ENCODE measurements at places on chromosomes 13 and 19. TPM values are rescaled to one million over a fixed set of nuclear protein-coding genes. Genes with fewer than 3 reads are reported as not detected.

- no peak overlapping the region for H3K4me3 ChIP-seq
- no peak overlapping the region for H3K27ac ChIP-seq
- H3K4me1 ChIP-seq: peaks cover 15% of the 10 kb centered on the region
- H3K36me3 ChIP-seq: peaks cover 2% of the 10 kb centered on the region
- no peaks in the 10 kb centered on the region for H3K27me3 ChIP-seq
Measured at GRCh38 chr19:2771786-2772674, 11.0 kb downstream of the SGTA start.

DNA sequence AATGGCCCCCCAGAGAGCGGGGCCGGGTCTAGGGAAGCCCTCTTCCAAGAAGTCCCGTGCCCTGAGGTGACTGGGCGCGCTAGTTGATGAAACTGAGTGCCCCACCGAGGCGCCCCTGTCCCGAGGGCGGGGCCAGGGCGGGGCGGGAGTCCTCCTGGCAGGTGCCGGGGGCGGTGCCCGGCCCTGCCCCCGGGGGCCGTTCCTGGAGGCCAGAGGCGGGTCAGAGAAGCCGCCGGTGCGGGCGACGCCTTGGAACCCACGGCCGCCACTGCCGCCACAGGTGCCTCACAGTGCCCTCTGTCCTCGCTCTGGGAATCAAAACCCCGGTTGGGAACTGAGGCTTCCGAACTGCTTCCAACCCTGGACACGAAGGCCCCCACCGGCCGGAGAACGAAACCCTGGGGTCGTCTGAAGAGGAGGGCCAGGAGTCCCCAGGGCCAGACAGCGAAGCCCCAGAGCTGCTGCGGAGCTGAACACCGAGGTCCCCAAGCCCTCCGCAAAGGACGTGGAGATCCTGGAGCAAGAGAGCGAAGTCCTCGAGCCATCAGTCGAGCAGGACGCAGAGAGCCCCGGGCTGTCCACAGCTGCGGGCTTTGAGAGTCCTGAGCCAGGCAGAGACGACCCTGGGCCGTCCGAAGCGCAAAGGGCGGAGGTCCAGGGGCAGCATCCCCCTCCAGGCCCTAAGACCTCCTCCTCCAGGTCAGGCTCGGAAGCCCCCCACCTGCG, at the start of gene MISP3:
MISP3 (plus strand) TSS at position 252 of the 726 bp plus-strand sequence. CDS start 524 bp downstream, outside the sequence.
- peaks cover 14% of the 10 kb centered on the region for H3K4me1 ChIP-seq
- peak within 1 kb of the TSS; percentile 96 for H3K4me3 ChIP-seq
- peak; percentile 70 for DNase-seq
- peak within 1 kb of the TSS; percentile 81 for H3K27ac ChIP-seq
- H3K36me3 ChIP-seq: no peaks in the 10 kb centered on the region

KLK1 gene
- total RNA-seq: 2.7 TPM

UNC13A gene
- total RNA-seq: 0.06 TPM

GRCh38 chr13:94712812-94713560, 641 bp upstream of the SOX21 start:
- peaks cover 82% of the 10 kb centered on the region for H3K27me3 ChIP-seq
- no peak overlapping the region for H3K27ac ChIP-seq
- DNase-seq: peak; percentile 45
- no peak overlapping the region for H3K4me3 ChIP-seq
- peaks cover 10% of the 10 kb centered on the region for H3K4me1 ChIP-seq

RASIP1 gene
- total RNA-seq: not detected

HPN gene
- total RNA-seq: 0.20 TPM

DNA sequence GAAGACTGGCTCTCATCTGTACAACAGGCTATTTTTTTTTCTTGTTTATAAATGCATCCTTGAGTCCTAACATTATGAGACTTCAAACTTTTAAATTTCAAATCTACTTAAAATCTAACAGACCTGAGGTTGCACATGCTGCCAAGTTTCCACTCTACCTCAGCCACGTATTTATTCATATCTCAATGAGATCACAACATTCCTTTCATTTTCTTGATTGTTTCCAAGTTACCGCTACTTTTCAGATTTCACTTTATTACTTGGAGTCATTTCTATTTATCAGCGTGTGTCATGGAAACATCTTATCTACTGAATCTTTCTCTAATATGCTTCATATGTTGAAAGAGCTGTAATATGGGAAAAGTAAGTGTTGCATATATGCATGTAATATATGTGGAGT, 1257.5 kb upstream of the ATXN8OS start:
- H3K4me1 ChIP-seq: no peaks in the 10 kb centered on the region
- DNase-seq: no peak
- no peaks in the 10 kb centered on the region for H3K36me3 ChIP-seq
- no peak overlapping the region for H3K27ac ChIP-seq

OR7C1 gene
- total RNA-seq: not detected

GRCh38 chr13:112821340-112822055, 131.7 kb downstream of the ATP11A start:
- peaks cover 20% of the 10 kb centered on the region for H3K36me3 ChIP-seq
- H3K4me3 ChIP-seq: no peak overlapping the region
- H3K4me1 ChIP-seq: peaks cover 2% of the 10 kb centered on the region
- H3K27ac ChIP-seq: no peak overlapping the region
- H3K27me3 ChIP-seq: no peaks in the 10 kb centered on the region

FDX2 gene
- total RNA-seq: 9.4 TPM

- no peak overlapping the region for H3K27ac ChIP-seq
- no peaks in the 10 kb centered on the region for H3K4me1 ChIP-seq
- no peak overlapping the region for H3K4me3 ChIP-seq
- no peaks in the 10 kb centered on the region for H3K36me3 ChIP-seq
Measured at GRCh38 chr13:102203718-102204117, 198.1 kb downstream of the FGF14 start.

DNA sequence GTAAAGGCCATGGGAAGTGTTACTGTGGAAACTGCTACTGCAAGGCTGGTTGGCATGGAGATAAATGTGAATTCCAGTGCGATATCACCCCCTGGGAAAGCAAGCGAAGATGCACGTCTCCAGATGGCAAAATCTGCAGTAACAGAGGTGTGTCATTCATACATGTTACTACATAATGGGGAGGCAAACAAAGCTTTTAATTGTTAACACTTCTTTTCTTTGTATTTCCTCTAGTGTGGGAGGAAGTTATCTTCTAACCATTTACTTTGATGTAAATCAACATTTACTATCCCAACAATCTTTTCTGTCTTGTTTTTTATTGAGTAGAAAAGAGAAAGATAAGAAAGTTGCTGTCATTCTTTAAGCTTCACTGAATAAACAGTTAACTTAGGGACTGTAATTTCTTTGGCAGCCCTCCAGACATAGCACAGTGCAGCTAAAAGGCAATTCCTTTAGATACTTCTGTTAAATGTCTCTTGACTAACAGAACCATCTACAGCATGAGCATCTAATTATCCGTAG, 126.9 kb downstream of the ITGBL1 start:
- H3K4me1 ChIP-seq: no peaks in the 10 kb centered on the region
- no peaks in the 10 kb centered on the region for H3K27me3 ChIP-seq
- H3K27ac ChIP-seq: no peak overlapping the region
- no peak overlapping the region for H3K4me3 ChIP-seq
- no peaks in the 10 kb centered on the region for H3K36me3 ChIP-seq

GRCh38 chr19:28876609-28877123, 336.3 kb downstream of the UQCRFS1 start:
- no peaks in the 10 kb centered on the region for H3K36me3 ChIP-seq
- no peak for DNase-seq
- no peaks in the 10 kb centered on the region for H3K4me1 ChIP-seq
- no peak overlapping the region for H3K4me3 ChIP-seq
- no peak overlapping the region for H3K27ac ChIP-seq

All from activated naive CD8-positive, alpha-beta T cell treated with anti-CD3 and anti-CD28 coated beads, Interleukin-2, amount 10 ng/mL, durations not matched to agents 7 days and 5 days (primary cell).